SHP77 treated with DMSO at 0.1 percent for 48 hours (cell line): ENCODE measurements at places on chromosomes 5 and 9.

DNA sequence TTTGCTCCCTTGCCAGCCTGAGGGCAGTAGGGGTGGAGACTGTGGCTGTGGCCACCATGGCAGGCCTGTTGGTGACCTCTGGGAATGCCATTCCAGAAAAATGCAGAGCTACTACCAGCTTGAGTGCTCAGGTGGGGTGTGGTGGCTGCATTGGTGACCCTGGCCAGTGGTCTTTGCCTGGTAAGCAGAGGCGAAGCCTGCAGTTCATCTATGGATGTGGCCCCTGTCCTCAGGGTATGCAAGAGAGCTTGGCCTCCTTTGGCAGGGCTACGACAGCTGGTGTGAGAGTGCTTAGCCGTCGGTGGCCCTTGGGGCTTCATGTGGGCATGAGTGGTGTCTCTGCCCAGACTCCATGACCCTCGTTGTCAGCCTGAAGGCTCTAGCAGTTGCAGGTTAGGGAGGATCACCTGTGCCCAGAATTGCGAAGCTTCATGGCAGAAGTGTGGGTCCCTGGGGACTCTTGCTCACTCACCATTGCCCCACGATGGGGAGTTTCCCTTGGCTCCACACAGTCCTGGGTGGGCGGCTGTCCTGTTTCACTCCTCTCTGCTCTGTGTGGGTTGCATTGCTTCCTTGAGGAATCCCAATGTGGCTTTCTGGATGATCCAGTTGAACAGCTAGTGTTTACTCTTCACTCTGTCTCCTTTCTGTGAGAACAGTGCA, 117.9 kb upstream of the CDH12 start:
- DNase-seq = no peak

DNA sequence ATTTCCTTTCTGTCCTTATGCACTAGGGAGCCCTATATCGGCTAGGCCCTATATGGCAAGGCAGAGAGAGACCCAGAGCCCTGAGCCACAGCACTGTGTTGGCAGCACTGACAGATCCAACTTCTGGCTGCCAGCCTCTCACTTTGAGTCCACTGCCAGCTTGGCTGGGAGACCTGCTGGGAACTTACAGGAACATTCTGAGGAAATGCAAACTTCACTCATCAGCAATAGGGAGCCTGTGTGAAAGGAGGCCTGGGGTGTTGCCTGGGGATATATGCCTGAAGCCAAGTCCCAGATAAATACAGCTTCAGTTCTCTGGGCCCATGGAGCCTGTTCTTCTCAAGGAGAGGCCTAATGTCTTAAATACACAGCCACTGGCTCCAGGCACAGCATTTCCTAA, 78.0 kb downstream of the ADRB2 start:
- DNase-seq = no peak

- no peak for DNase-seq
Observed at GRCh38 chr5:137148159-137148558, 351.0 kb downstream of the SPOCK1 start.

DNA sequence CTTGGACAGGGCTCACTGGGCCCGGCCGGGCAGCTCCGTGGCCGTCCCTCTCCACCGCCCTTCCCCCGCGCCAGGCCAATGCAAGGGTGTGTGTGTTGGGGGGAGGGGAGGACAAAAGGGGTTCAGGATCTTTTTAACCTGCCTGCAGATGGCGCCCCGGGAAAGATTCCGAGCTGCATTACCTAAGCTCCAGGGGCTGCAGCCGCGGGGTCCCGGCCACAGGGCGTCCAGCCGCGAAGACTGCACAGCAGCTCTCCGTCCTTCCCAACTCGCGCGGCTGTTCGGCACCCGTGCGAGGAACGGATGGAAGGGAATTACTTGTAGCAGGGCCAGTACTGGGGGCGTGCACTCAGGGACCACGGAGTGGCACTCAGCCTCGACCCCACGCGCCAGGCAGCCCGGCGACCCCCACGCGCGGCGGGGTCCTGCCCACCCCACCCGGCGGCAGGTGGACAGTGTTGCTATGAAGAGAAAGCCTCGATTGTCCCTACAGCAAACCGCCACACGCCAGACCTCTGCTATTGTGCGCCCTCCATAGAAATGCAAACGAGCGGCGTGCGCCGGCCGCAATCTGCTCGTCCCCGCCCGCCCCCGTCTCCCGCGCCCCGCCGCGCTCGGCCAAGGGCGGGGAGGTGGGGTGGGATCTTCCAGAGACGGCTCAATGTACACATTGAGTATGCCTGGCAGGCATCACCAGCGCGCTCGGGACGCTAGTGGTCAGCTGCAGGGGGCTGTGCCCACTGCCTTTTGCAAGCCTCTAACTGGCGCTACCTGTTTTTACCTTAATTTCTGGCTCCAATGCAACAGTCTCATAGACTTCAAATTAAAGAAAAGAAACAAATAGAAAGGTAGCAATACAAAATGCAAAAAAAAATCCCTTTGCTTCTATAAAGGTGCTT, 796 bp upstream of the GADD45G start:
- peak; percentile 76 for DNase-seq

DNA sequence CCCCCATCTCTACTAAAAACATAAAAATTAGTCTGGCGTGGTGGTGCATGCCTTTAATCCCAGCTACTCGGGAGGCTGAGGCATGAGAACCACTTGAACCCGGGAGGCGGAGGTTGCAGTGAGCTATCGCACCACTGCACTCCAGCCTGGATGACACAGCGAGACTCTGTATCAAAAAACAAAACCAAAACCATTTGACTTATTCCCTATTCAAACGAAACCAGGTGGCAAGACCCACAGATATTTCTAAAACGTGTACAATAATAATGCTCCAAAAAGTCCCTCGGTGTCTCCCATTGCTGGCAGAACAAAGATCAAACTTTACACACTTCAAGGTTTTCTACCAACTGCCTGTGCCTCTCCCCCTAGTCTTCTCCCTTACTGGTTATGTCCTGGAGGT, 29.8 kb downstream of the HMGCR start:
- DNase-seq = no peak

GRCh38 chr5:45277860-45278259, 418.3 kb downstream of the HCN1 start:
- DNase-seq = no peak

- DNase-seq = no peak
Observed at GRCh38 chr9:121707477-121708424, 56.3 kb downstream of the DAB2IP start.

- no peak for DNase-seq
Observed at GRCh38 chr5:88558366-88558765, 289.7 kb upstream of the TMEM161B start.

- DNase-seq = no peak
Observed at GRCh38 chr9:98248737-98249474, 6.5 kb downstream of the TBC1D2 start.

GRCh38 chr5:157855404-157855994, 3.4 kb downstream of the CLINT1 start:
- no peak for DNase-seq

DNA sequence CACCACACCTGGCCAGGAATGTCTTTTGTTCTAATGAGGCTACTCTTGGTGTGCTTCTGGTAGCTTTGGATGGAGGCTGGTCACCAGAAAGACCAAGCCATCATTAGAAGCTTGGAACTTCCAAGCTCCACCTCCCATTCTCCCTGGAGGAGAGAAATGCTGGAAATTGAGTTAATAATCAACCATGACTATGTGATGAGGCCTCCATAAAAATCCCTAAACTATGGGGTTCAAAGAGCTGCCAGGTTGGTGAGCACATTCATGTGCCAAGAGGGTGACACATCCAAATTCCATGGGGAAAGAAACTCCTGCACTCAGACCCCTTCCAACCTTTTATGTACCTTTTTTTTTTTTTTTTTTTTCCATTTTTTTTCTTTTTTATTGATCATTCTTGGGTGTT, 105.5 kb upstream of the SPATA31C2 start:
- DNase-seq = no peak

DNA sequence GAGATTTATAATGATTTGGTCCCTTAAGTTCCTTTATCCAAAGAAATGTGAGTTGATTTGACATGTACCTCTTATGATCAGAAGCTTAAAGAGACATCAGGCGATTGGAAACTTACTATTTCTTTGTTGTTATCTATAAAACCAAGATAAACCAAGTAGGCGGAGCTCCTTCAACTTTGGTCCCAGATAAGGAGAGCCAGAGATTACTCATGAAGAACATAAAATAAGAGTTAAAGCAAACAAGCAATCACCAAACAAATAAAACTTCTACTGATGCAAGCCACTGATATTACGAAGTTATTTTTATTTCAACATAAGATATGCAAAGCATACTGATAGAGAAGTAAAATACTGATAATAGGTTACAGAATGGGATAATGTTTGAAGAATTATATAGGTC, 141.5 kb upstream of the CDH18 start:
- DNase-seq = no peak

DNA sequence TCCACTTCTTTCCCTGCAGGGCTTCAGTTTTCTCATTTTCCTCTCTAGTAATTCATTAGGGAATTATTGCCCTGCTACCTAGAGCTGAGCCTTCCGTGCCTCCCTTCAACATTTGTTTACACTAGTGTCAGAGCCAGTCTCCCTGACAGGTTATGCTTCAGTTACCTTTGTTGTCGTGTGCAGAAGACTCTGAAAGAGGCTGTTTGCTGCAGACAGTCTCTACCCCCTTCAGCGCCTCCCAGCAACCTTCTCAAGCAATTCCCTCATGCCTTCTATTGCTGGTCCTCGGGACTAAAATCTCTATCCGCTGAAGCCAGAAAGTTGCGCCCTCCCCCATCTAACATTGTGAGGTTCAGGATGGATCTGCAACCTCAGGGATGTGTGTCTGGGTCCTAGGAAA, 12.8 kb downstream of the RALGPS1 start:
- peak; percentile 26 for DNase-seq

DNA sequence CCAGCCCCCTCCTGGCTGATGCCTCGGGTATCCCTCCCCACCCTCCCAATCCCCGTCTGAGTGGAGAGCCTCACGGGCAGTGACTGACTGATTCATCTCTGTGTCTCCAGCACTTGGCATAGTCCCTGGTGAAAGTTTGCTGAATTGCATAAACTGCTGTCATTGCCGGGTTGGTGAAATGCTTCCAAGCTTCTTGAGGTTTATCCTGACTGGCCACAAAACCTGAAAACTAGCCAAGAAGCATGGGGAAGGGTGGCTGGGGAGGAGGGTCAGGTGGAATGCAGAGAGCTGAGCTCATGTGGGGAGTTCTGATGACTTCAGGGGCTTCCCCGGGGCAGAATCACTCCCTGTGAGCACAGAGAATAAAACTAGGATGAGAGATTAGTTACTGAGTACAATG, 56.9 kb upstream of the GGTA1 start:
- DNase-seq = no peak

- no peak for DNase-seq
Observed at GRCh38 chr5:32932241-32932935, 221.3 kb downstream of the NPR3 start.

DNA sequence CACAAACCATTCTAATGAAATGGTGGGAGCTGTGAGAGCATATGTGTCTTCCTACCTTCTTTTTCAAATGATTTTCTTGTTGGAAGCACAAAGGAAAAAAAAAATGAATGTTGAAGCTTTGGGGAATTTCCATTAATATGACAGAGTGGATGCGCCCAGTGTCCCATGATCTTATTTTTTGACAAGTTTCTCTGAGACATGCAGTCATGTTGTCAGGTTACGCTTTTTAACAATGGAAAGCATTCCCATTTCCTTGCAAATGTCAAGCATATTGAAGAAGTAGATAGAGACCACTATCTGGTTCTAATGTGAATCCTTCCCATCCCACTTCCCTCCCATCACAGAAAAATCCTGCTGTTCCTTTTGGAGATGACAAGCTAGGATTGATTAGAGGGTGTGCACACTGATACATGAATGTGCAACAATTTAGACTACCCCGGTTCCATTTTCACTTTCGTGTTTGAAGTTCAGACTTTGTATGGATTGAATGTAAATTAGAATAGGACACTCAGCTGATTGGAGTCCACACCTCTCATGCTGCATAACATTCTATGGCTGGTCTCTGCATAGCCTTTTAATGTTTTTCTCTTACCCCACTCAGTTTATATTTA, 919.4 kb downstream of the TLE4 start:
- no peak for DNase-seq

DNA sequence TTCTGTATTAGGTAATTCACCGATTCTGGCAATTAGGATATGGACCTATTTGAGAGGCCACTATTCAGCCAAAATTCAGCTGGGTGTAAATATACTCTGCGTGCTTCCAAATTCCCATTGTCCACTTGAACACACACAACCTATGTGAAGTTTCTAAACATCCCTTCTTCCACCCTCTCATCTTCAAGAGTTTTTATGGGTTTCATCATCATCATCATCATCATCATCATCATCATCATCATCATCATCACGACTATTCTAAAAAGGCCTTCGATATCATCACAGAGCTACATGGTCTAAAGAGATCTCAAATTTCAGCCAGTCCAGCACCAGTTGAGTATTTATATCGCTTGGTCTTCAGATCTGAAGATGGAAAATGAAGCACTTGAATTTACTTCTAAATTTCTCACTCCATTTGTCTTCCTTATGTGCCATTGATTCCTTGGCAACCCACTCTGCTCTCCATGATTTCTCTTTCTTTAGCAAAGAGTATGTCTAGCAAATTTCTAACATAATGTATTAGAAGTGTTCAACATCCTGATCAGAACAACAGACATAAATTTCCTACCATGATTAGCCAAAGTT, 49.2 kb upstream of the HMHB1 start:
- DNase-seq = no peak

DNA sequence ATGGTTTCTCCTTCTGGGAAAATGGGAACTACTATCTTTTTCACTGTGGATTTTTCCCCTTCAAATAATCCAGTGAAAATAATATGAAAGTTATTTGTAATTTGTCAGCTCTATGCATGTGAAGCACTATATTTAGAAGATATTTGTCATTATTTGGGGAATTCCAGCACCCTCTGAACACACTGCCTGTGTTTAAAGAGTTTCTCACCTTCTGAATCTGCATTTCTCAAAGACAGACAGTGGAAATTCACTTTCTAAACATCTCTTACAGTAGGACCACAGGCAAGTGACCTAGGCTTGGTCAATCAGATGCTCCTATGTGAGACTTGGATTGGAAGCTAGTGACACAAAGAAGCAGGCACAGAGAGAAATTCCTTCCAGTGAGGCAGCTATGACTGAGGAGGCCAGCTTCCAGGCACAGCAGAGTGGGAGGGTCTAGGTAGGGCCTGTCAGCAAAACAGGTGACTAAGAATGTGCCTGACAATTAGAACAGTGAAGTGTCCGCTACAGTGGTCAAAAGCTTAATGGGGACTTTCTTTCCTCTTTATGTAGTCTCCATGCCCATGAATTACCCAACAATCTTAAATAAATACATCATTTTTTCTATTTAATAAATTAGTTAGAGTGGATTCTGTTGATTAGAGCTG, 167.2 kb downstream of the HMHB1 start:
- no peak for DNase-seq

- DNase-seq = no peak
Observed at GRCh38 chr5:160260006-160260775, 30.9 kb downstream of the FABP6 start.

- no peak for DNase-seq
Observed at GRCh38 chr5:17398431-17398830, 99.6 kb upstream of the TAF11L2 start.

- DNase-seq = peak; percentile 41
Observed at GRCh38 chr5:160021831-160022446, 13.0 kb downstream of the TTC1 start.

DNA sequence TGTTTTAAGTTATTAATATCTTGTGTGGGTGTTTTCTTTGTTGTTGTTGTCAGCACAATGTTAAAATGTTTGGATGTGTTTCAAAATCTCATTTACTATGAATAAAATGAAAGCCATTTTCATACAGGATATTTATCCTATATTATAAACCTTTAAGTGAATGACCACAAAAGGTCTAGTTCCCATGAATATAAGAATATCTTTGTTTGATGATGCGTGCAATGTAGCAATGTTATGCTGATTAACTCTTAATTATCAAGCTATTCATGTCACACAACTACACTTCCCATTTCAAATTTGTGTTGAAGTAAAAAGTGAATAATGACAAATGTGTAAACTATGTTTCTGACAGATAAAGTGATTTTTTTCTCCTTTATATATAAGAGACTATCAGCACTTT, 59.8 kb downstream of the MEF2C start:
- no peak for DNase-seq
